Hematopoietic multipotent progenitor cell treated with erythropoietin and hydrocortisone succinate and interleukin-3 and kit ligand, for 17 days (in vitro differentiated cells): ENCODE measurements at places on chromosomes 7 and 10.

GRCh38 chr7:139648391-139648861 lies 124.9 kb downstream of the CLEC2L start:
- no peak for DNase-seq

DNA sequence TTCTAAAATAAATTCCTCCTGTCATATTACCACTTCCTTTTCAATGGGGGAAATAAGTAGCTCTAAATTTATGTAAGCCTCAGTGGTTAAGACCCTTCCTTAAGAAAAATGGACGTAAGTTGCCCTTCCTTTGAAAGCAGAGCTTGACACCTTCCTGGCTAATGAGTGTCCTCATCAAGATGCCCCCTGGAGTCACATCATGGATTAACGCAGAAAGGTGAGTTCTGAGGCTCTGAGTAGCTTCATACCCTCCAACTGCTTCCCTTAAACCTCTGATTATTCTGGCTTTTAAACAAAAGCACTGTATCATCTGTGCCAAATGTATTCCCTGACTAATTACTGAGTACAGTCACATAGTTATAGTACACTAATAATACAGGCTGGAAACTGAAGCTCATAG lies 14.7 kb downstream of the KCTD7 start:
- no peak for DNase-seq

DNA sequence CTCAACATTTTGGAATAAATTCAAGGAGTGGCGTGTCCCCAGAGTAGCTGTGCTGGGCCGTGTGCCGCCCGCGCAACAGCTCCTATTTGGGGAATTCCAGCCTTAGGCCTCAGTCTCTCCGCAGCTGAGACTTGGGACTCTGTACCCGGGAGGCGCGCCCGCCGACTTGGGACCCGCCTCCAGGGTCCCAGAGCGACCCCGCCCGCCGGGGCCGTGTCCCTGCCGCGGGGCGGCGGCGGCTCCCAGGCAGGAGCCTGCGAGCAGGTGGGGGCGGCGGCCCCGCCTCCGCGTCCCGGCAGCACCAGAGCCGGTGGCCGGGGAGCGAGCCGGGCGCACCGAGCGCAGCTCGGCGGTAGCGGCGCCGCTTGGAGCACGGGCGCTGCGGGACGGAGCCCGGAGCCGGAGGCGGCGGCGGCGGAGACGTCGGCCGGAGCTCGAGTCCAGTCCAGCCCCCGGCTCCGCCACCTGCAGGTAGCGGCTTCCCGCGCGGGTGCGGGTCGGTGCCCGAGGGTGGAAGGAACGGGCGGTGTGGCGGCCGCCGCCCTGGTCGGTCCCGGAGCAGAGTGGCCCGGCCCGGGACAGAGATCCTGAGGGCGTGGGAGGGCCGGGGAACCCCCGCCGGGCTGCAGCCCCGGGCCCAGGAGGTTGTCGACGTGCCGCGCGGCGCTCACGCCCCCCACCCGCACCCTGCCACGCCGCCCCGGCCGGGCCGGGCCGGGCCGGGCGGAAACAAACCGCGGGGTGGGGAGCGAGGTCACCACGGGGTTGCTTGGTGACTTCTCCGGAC lies at the start of gene WIPF3:
Gene WIPF3 (plus strand): TSS at position 301 of the 787 bp plus-strand sequence. CDS start 28,217 bp downstream, outside the sequence.
- DNase-seq = no peak

DNA sequence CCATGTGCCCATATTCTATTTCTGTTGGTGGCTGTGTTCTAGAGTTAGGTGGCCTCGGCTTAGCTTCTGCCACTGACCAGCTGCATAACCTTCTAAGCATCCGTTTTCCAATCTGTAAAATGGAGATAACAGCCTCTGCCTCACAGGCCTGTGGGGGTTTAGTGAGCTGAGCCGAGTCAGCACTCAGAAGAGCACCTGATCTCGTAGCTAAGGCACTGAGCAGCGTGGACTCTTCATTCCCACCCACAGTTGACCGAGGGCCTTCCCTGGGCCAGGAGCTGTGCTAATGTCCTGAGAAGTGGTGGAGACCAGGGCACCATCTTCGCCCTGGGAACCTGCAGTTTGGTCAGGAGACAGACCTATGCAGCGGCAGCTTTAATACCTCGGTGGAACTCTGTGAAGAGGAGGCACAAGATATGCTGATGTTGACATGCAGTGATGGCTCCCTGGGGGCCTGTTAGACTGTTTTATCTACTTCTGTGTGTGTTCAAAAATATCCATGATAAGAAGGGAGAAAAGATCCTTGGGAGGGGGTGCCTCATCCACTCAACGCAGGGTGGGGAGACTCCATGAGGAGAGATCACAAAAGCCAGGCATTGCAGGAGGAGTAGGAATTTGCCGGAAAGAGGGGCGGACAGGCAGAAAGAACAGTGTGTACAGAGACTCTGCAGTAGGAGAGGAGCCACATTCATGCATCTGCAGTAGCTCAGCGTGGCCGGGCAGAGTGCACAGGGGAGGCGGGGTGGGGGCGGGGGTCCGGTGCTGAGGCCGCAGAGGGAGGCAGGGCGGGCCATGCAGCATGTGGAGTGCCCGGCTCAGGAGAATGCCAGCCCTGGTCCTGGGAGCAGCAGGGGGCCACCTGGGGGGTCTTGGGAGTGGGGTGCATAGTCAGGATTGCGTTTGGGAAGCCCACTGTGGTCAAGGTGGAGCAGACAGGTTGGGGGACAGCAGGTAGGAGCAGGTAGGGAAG lies 136.8 kb downstream of the C10orf105 start:
- no peak for DNase-seq

DNA sequence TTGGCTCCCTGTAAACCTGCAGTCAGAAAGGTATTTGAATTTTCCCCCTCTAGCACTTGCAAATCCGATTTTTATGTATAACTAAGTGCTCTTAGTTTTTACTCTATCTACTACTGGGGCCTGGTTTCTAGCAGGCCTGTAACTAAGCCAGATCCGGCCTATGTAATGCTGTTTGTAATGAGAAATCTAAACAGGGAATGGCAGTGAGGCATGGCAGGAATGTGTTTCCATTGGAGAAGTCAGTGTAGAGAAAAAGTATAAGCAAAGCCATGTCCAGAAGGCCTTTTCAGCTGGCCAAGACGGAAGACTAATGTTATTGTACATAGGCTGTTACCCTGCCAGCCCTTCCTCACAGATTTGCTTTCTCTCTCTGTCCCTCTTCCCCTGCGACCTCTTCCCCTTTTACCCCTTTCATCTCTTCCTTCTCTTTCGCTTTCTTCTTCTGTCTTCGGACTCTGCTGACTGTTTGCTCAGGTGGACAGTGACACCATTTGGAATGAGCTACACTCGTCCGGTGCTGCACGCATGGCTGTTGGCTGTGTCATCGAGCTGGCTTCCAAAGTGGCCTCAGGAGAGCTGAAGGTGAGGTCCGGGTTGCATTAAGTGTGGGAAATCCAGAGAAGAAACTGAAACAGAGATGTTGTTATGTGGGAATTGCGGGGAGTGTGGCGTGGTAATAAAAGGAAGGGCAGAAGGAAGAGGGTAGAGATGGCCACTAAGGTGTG lies 297.5 kb downstream of the HDAC9 start:
- DNase-seq = no peak

DNA sequence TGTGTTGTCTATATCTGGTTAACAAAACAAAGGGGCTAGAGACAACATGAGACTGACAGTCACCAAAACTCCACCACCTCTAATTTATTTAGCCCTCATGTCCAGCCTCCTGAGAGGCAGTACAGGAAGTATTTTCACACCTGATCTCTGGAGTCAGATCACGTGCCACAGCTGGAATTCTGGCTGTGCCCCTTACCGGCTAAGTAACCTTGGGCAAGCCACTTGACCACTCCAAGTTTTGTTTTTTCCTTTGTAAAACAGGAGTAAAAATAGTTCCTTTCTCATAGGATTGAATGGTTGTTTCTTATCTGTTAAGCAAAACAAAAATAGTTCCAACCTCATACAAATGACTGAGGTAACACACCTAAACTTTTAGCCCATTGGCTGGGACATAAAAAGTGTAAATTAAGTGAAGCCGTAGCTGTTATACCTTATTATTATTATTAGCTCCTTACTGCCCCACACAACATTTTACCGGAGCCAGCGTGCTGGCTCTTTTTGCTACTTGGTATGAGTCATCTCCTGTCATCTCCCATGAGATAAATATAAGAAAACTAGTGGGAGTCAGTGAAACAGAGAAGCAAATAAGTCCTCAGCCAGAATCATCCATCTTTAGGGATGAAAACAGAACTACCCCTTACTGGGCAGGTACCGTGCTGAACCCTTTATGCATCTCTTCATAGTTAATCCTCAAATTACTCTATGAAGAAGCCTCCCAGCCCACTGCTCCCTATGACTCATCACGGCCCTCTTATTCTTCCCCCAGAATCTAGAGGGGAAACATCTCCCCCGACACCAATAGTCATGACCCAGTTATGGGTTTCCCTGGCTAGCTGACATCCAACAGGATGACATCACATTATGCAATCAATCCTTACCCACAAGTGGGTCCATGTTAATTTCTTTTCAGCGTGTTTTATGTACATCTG lies 44.9 kb downstream of the PPP1R3C start:
- DNase-seq = no peak

DNA sequence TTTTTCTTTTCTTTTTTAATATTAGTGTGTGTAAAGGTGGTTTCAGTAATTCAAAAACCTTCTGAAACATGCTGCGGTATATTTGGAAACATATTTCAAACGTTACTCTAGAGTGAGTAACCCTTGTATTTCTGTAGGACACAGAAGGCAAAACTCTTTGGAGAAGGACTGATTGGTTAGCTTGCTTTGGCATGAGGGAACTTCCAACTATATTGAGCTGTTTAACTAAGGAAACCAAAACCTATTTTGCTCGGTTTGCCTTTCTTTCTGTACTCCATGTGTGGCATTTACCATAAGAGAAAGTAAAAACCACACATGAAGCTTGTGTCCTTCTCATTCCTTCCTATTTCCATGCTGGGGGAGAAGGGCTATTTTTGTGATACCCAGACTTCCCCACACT lies 149.8 kb downstream of the DYNC1I1 start:
- no peak for DNase-seq

GRCh38 chr10:132347211-132347930 lies 15.4 kb downstream of the LRRC27 start:
- DNase-seq = no peak

DNA sequence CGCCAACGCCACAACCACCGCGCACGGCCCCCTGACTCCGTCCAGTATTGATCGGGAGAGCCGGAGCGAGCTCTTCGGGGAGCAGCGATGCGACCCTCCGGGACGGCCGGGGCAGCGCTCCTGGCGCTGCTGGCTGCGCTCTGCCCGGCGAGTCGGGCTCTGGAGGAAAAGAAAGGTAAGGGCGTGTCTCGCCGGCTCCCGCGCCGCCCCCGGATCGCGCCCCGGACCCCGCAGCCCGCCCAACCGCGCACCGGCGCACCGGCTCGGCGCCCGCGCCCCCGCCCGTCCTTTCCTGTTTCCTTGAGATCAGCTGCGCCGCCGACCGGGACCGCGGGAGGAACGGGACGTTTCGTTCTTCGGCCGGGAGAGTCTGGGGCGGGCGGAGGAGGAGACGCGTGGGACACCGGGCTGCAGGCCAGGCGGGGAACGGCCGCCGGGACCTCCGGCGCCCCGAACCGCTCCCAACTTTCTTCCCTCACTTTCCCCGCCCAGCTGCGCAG lies 424 bp downstream of the EGFR start:
- DNase-seq = no peak

GRCh38 chr10:49330127-49330665 lies 31.2 kb downstream of the C10orf71 start:
- DNase-seq = no peak

DNA sequence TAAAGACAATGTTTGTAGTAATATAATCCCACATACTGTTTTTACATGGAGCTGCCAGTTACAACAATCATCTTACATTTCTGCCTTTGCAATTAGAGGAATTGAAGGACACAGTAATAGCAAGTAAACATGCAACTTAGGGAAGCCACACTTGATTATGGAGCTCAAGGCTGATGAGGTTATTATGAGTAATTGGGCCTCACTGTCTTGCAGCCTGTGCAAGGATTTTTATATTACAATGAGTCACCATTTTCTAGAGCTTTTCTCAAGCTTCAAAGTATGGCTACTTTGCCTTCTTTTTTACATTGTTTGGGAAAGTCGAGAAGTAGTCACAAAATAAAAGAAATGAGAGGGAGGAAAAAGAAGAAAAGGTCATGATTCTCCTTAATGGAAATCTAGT lies 226.4 kb downstream of the KIAA1217 start:
- DNase-seq = no peak

- no peak for DNase-seq
Observed at GRCh38 chr7:112556633-112557032, 75.8 kb downstream of the LSMEM1 start.

DNA sequence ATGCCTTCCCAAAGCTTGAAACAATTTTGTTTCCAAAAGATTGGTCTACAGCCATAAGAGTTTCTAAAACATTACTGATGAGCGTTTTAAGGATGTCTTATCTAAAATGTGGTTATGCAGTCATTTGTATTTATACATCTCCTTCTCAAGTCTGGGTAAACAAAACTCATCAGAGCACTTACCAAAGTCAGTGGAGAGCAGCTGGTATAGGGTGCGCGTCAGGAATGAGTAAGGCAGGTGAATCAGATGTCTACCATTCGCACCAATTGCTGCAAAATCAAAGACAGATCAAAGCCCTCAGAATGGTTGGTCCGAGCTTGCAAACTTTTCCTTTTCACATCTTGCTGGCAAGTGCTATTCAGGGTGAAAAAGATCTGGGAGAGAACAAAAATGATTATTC lies 65.6 kb upstream of the FAM171A1 start:
- no peak for DNase-seq

DNA sequence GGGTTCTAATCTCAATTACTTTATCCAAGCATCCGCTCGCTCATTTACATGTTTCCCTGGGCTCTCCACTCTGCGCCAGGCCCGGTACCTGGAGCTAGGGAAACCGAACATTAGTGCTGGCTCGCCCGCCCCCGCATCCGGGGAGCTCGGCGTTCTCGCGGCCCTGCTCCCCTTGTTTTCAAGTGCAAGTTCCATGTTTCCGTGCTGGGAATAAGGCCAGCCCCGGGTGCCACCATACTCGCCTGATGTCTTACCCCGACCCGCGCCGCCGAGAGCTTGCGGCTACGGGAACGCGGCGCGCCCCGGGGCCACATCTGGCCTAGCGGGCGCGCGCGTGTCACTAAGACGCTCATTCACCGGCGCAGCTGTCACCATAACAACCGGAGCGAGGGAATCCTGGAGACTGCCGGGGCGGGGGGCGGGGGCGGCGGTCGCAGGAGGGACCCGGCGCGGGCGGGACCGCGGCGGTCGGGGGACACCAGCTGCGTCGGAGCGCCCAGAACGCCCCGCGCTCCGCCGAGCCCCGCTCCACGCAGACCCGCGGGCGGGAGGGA lies at the start of gene NEURL1:
Gene NEURL1 (plus strand): TSS at position 344 of the 554 bp plus-strand sequence. CDS start 683 bp downstream, outside the sequence.
- DNase-seq = no peak

- DNase-seq = no peak
Observed at GRCh38 chr10:88244781-88245625, 338.1 kb downstream of the RNLS start.

GRCh38 chr10:117544711-117545140 lies 2.2 kb downstream of the EMX2 start:
- DNase-seq = no peak

DNA sequence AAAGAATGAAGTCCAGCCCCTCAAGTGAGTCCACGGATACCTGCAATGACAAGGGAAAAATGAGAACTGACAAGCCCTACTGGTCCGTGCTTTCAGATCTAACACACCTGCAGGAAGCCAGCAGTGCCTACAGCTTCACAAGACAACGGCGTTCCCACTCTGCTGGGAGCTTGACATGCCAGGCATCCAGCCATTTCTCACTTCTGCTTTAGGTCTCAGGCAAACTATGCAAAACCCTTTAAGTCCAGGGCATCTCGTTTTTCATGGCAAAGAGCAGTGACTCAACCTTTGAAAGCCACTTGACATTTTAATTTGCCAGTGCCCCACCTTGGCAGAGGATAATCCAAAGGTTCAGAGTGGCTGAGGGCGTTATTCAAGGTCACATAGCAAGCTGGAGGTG lies 49.1 kb upstream of the GPAM start:
- DNase-seq = no peak

- no peak for DNase-seq
Observed at GRCh38 chr10:28367929-28368484, 65.1 kb upstream of the MPP7 start.

GRCh38 chr10:124511205-124512039 lies 49.8 kb downstream of the LHPP start:
- DNase-seq = no peak
